SJCRH30 (cell line): ENCODE measurements at places on chromosomes 12 and 14.

- no peak for DNase-seq
- no peak overlapping the region for H3K27ac ChIP-seq
- peaks cover 3% of the 10 kb centered on the region for H3K4me1 ChIP-seq
- no peaks in the 10 kb centered on the region for H3K36me3 ChIP-seq
- no peaks in the 10 kb centered on the region for H3K27me3 ChIP-seq
- H3K4me3 ChIP-seq, result no peak overlapping the region
Measured at GRCh38 chr12:64240781-64241180, 18.7 kb upstream of the KICS2 start.

DNA sequence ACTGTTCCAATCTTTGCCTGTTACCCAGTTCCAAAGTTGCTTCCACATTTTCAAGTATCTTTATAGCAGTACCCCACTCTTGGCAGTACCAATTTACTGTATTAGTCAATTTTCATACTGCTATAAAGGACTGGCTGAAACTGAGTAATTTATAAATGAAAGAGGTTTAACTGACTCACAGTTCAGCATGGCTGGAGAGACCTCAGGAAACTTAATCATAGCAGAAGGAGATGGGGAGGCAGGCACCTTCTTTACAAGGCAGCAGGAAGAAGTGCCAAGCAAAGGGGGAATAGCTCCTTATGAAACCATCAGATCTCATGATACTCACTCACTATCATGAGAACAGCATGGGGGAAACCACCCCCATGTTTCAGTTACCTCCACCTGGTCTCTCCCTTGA is 215.0 kb downstream of the SNAPC1 start:
- DNase-seq, result no peak
- no peaks in the 10 kb centered on the region for H3K36me3 ChIP-seq
- H3K27me3 ChIP-seq, result no peaks in the 10 kb centered on the region; the same call in 1 of the 2 replicates
- no peak overlapping the region for H3K4me3 ChIP-seq
- no peaks in the 10 kb centered on the region for H3K4me1 ChIP-seq

DNA sequence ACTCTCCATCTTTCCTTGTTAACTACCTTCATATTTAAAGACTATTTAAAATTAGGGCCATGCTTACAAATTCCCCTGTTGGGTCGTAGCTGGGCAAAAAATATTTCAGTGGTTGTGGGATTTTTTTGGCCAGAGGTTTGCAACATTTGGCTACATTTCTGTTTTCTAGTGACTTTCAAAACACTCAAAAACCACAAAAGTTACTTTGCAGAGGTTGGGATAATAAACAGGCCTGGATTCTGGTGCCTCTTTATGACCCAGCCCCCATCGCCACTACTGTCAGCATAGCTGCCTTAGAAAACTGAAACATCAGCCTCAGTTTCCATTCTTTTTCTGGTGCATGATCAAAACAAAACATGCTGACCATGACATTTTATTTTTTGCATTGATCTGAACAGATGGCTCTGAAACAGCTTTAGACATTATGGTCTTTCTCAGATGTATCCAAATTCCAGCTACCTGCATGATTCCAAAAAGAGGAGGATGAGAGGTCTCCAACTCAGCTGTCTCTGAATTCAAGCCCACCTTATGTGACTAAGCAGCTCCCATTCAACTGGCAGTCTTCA is 5.2 kb downstream of the DPF3 start:
- no peaks in the 10 kb centered on the region for H3K36me3 ChIP-seq
- H3K4me3 ChIP-seq, result no peak overlapping the region
- no peak overlapping the region for H3K27ac ChIP-seq
- H3K4me1 ChIP-seq, result no peaks in the 10 kb centered on the region

GRCh38 chr12:117334855-117335587 is 26.4 kb downstream of the NOS1 start:
- no peak overlapping the region for H3K27ac ChIP-seq
- no peak for DNase-seq
- H3K4me3 ChIP-seq, result no peak overlapping the region
- H3K27me3 ChIP-seq, result no peaks in the 10 kb centered on the region

DNA sequence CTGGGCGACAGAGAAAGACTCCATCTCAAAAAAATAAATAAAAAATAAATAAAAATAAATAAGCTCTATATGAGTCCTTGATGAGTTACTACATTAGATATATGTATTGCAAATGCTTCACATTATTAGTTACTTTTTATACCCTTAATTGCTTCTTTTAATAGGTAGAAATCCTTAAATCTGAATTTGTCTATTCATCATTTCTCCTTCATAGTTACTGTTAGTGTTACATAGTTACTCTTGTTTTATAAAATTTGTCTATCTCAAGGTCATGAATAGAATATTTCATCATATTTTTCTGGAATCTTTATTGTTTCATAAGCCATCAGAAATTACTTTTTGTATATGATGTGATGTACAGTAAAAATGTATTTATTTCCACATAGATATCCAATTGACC is 1624.8 kb upstream of the FLRT2 start:
- no peak overlapping the region for H3K27ac ChIP-seq
- H3K36me3 ChIP-seq, result no peaks in the 10 kb centered on the region

GRCh38 chr12:53239643-53240258 is 7.7 kb upstream of the RARG start:
- H3K27ac ChIP-seq, result no peak overlapping the region
- no peak for DNase-seq
- H3K27me3 ChIP-seq, result peaks cover 12% of the 10 kb centered on the region; the same call in 1 of the 2 replicates
- no peak overlapping the region for H3K4me3 ChIP-seq
- no peaks in the 10 kb centered on the region for H3K36me3 ChIP-seq
- no peaks in the 10 kb centered on the region for H3K4me1 ChIP-seq

DNA sequence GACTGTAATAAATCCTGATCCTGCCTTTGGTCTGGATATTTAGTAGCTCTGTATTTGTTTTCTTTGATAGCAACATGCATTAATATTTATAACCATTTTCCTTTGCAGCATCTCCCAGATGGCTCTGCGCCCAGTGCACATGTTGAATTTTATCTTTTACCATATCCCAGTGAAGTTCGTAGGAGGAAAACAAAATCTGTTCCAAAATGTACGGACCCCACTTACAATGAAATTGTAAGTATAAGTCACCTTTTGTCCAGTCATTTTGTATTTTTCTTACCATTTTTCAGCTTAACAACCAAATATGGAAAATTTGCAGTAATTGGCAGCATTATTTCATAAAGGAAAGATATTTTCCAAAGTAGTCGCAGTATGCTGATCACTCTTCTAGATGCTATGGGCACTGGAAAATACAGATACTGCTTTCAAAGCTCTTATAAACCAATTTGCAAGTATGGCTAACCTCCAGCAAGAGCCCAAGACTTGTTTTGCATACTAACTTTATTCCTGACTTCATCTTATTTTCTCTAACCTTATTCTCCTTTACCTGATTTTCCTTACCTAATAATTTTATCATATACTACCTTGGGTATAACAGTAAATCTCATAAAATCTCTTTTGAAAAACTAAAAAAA is 97.4 kb downstream of the PLCZ1 start:
- H3K4me1 ChIP-seq, result no peaks in the 10 kb centered on the region
- H3K27me3 ChIP-seq, result no peaks in the 10 kb centered on the region
- no peaks in the 10 kb centered on the region for H3K36me3 ChIP-seq
- no peak for DNase-seq
- H3K27ac ChIP-seq, result no peak overlapping the region
- no peak overlapping the region for H3K4me3 ChIP-seq

DNA sequence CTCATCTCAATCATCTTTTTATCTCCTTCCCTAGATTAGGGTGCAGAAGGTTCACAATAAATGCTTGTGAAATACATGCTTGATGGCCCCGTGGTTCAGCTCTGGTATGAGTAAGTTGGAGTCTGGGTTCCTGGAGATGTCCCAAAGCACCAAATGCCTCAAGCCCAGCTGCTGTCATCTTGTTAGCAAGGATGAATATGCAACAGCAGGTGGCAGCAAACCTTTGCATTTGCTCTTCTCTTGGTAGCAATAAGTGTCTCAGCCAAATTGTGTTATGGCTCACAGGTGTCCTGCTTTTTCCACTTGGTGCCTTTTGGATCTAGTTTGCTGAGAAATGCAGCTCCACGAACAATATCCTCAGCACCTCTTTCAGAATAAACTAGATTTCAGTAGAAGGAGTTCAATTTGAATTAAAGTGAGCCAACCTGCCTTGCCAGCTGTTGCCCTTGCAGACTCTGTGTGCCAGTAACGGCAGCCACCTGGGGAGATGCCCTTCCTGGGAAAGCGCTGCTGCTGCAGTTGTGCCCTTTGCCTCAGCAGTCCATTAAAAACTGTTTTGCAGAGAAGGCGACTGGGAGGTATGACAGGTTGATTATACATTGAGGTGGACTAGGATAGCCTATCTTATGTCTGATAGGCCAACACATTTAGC is 417.3 kb downstream of the SNAPC1 start:
- no peak overlapping the region for H3K27ac ChIP-seq
- no peaks in the 10 kb centered on the region for H3K27me3 ChIP-seq
- H3K4me3 ChIP-seq, result no peak overlapping the region
- H3K36me3 ChIP-seq, result no peaks in the 10 kb centered on the region
- no peaks in the 10 kb centered on the region for H3K4me1 ChIP-seq

DNA sequence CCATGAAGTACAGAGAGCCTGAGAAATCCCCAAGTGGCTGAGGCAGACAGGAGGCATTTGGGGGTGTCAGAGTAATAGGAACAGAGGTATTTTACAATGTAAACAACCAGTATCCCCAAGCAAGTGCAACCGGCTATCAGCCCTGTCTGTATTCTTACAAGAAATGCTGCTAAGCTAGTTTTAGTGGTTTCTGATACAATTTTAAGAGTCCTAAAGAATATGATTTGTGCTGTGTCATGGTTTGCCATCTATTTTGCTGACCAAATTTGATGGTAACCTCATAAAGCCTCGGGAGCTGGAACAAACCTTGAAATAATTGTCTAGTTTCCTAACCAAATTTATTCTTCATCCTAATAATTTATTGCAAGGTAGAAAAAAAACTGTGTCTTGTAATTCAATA is 46.7 kb upstream of the EGLN3 start:
- no peak overlapping the region for H3K4me3 ChIP-seq
- no peaks in the 10 kb centered on the region for H3K36me3 ChIP-seq
- H3K27me3 ChIP-seq, result no peaks in the 10 kb centered on the region
- no peak for DNase-seq
- H3K27ac ChIP-seq, result no peak overlapping the region

GRCh38 chr12:116666305-116666673 is 71.6 kb downstream of the SPRING1 start:
- H3K27ac ChIP-seq, result no peak overlapping the region
- no peaks in the 10 kb centered on the region for H3K36me3 ChIP-seq
- H3K27me3 ChIP-seq, result no peaks in the 10 kb centered on the region

DNA sequence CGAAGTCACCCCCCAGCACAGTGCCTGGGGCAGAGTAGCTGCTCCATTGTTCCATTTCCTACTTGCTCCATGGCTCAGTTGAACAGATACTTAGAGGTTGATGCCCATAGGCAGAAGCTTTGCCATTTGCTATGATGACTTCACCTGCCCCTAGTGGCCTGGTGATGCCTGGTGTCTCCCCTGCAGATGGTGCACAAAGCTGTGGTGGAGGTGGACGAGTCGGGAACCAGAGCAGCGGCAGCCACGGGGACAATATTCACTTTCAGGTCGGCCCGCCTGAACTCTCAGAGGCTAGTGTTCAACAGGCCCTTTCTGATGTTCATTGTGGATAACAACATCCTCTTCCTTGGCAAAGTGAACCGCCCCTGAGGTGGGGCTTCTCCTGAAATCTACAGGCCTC is 10.6 kb downstream of the SERPINA5 start:
- H3K4me1 ChIP-seq, result no peaks in the 10 kb centered on the region
- H3K27ac ChIP-seq, result no peak overlapping the region
- H3K27me3 ChIP-seq, result no peaks in the 10 kb centered on the region
- no peaks in the 10 kb centered on the region for H3K36me3 ChIP-seq

DNA sequence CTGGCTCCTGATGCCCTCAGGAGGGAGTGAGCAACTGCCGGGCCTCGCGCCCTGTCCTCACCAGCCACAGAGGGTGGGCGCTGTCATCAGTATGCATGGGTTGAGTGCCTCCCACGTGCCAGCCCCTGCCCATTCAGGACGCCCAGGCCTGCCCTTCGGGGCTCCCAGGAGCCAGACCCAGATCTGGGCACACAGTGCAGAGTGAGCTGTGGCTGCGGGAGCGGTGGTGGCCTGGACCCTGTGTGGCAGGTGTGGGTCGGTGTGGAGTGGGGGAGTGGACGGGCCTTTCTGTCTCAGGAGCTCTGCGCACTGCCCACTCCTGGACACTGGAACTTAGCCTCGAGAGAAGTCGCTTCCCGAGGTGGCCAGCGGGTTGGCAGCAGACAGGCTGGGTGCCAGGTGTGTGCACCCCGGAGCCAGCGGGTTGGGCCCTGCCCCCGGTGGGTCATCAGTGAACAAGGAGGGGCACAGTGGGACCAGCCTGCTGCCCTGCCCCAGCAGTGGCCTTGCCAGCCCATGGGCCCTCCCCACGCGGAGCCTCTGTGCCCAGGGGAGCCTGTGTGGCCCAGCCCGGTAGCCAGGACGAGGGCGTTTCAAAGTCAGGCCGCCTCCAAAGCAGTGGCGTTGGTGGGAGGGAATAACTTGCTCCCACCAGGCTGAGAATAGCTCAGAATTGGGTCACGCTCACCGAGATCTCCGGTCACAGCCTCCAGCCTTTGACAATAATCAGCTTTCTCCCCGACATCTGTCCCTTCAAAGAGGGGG is 9.5 kb downstream of the TRMT61A start:
- DNase-seq, result no peak
- H3K27me3 ChIP-seq, result no peaks in the 10 kb centered on the region
- H3K4me3 ChIP-seq, result no peak overlapping the region
- no peak overlapping the region for H3K27ac ChIP-seq
- H3K36me3 ChIP-seq, result 0 out of 2 replicates have a peak, but pooled peaks cover 2% of the 10 kb centered on the region
- H3K4me1 ChIP-seq, result peaks cover 41% of the 10 kb centered on the region

GRCh38 chr12:10847744-10848143 is 1.5 kb downstream of the PRR4 start:
- peak overlapping the region; percentile 37 for H3K27ac ChIP-seq
- H3K27me3 ChIP-seq, result no peaks in the 10 kb centered on the region
- peak; percentile 74 for DNase-seq
- peaks cover 12% of the 10 kb centered on the region for H3K4me1 ChIP-seq

GRCh38 chr12:7638064-7638759 is 27.5 kb downstream of the APOBEC1 start:
- H3K27me3 ChIP-seq, result no peaks in the 10 kb centered on the region
- H3K36me3 ChIP-seq, result no peaks in the 10 kb centered on the region
- H3K27ac ChIP-seq, result no peak overlapping the region
- peak; percentile 14 for DNase-seq
- no peaks in the 10 kb centered on the region for H3K4me1 ChIP-seq

- no peaks in the 10 kb centered on the region; the same call in 1 of the 2 replicates for H3K27me3 ChIP-seq
- H3K4me1 ChIP-seq, result peaks cover 38% of the 10 kb centered on the region
- DNase-seq, result peak; percentile 75
- H3K36me3 ChIP-seq, result no peaks in the 10 kb centered on the region
Measured at GRCh38 chr14:103626146-103626850, 2.7 kb upstream of the KLC1 start.

GRCh38 chr14:59254146-59254910 is 65.9 kb downstream of the DAAM1 start:
- no peak overlapping the region for H3K4me3 ChIP-seq
- H3K27me3 ChIP-seq, result no peaks in the 10 kb centered on the region
- H3K27ac ChIP-seq, result no peak overlapping the region
- H3K36me3 ChIP-seq, result no peaks in the 10 kb centered on the region
- DNase-seq, result peak; percentile 65

GRCh38 chr14:71933001-71933587 is 865 bp downstream of the RGS6 start:
- no peak overlapping the region for H3K4me3 ChIP-seq
- H3K27ac ChIP-seq, result no peak overlapping the region
- DNase-seq, result no peak
- H3K4me1 ChIP-seq, result no peaks in the 10 kb centered on the region
- H3K36me3 ChIP-seq, result no peaks in the 10 kb centered on the region
